Cortex of kidney (tissue), 1 donor: ENCODE measurements at places on chromosomes 5 and 9.

DNA sequence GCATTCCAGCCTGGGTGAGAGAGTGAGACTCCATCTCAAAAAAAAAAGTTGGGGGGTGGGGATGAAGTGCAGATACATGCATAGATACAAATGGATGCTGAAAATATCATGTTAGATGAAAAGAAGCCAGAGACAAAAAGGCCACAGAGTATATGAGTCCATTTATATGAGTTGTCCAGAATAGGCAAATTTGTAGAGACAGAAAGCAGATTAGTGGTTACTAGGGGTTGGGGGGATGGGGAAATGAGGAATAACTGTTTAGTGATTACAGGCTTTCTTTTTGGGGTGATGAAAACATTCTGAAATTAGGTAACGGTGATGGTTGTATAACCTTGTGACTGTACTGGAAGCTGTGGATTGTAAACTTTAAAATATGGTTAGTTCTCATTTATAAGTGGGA is 13.8 kb upstream of the LHFPL2 start:
- DNase-seq = no peak

DNA sequence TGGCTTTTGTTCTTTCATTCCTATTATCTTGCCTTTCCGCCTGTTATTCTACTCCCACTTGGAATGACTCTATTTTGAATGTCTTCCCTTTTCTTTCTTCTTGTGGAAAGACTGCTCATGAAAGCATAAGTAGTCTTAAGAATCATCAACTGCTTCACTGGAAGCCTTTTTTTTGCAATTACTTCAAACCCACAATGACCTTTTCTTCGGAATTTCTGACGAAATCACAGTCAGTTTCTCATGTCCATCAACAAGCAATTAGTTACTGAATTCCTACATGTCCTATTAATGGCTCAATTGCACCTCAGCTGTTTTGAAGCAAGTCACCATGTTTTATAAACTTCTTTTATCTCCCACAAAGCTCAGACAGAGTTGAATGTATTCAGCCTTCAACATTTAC is 196.2 kb downstream of the TARS1 start:
- no peak for DNase-seq

GRCh38 chr9:7721291-7721690 is 78.3 kb downstream of the DMAC1 start:
- no peak for DNase-seq

DNA sequence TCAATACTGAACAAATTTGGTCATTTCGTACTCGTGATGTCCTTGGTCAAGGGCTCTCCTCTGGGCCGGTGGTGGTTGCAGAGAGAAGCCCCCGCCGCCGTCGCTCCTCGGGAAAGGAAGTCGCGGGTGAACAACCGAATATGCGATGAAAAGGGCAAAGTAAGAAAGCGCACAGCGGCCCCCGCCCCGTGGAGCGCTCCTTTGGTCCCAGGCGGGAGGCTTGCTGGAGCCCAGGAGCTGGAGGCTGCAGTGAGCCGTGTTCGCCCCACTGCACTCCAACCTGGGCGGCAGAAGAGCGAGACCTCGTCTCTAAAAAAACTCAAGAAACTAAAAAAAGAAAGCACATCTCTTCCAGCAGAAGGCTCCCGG is 108.4 kb upstream of the LARP1 start:
- no peak for DNase-seq

DNA sequence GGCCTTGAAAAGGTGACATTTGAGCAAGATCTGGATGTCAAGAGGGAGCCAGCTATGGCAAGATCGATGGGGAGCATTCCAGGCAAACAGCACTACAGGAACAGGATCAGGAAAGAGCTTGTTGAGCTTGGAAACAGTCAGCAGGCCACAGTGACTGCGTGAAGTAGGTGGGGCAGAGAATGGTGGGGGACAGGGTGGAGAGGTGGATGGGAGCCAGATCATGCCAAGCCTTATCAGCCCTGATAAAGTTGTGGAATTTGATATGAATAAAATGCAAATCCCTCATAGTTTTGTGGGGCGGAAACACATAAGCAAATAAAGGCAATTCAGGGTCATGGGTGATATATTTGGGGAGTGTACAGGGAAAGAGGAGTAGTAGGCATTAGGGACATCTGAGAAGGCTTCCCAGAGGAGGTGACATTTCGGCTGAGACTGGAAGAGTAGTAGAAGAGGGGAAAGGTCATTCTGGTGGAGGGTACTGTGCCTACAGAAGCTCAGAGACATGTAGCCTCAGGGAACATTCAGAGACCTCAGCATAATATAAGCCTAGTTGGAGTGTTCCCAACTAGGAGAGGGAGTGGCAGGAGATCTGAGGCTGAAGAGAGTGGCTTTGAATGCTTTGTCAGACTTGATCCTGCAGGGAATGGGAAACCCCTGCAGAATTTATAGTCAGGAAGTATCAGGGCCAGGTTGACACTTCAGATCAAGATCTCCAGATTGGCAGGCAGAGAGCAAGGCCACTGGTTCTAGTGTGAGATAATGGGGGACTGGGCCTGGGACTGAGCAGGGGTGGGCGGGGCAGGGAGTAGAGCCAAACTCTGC is 9.7 kb upstream of the CYSTM1 start:
- no peak for DNase-seq

- no peak for DNase-seq
These were observed 6.0 kb upstream of the NEK6 start for GRCh38 chr9:124251605-124252378.

DNA sequence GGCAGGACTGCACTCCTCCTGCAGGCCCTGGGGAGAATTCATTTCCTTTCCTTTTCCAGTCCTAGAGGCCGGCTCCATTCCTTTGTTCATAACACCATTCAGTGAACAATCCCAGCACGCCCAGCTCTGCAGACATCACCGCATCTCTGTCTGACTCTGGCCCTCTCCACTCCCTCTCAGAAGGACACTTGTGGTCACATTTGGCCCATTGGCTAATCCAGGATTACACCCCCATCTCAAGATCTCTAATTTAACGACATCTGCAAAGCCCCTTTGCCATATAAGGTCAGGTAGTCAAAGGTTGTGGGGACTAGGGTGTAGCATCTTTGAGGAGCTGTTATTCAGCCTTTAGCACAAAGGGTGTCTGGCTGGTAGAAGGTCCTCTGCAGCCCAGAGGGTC is 185.0 kb upstream of the DAP start:
- DNase-seq = no peak

GRCh38 chr5:141769671-141770070 is 87.6 kb upstream of the ARAP3 start:
- no peak for DNase-seq

DNA sequence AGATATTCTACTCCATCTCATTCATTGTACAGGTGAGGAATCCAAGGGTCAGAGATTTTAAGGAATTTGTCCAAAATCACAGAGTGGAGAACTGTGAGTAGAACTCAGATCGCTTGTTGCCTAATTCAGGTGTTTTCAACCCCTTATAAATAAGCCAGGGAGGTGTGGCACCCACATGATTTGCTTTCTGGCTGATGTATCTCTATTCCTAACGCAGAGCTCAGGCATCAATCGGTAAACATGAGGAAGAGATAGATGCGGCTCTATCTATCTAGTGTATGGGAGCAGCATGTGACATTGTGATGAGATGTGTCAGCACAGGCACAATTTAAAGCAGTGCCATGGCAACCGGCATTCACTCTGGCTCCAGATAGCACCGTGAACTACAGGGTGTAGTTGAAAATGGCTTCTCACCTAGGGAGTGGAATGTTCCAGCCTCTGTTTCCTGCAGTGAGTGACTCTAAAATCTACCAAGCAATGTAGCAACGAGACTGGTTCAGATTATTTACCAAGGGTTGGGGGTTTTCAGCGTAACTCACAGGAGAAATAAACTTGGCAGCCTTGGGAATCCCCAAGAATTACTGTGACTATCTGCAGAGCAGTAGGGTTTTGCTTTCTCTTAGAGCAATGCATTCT is 53.4 kb upstream of the SUB1 start:
- DNase-seq = no peak

DNA sequence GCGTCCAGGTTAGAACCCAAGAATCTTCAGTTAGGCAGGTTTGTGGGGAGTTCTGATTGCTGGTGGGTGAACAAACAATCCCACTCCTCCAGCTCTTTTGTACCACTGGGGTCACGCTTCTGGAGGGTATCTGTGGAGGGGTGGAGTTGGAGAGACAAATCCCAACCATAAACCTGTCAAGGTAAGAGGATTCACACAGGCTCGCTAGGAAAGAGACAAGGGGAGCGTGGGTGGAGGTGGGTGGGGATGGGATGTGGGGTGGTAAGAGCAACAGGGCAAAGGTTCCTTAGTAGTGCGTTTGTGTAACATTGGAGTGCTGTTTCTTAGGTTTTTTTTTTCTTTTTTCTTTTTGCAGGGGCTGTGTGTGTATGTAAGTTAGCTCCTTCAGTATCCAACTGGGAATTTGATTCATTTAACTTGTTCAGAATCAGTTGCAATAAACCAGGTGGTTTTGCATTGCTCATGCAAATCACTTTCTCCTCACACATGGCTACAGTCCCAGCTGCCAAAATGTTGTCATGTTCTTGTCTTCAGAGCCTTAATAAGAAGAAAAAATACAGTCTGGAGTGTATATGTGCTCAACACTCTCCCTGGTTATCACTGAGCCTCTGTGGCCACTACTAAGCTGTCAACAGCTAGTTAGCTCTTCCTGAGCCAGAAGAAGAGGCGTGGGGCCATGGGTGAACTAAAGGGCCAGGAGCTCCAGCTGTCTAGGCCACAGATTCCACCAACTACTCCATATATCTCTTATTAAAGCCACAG is 164.0 kb upstream of the RAD23B start:
- no peak for DNase-seq

- DNase-seq = no peak
These were observed 190.3 kb upstream of the SEMA6A start for GRCh38 chr5:116764941-116765340.

GRCh38 chr9:76912636-76913275 is 6.8 kb upstream of the PRUNE2 start:
- DNase-seq = no peak

GRCh38 chr5:172091956-172092732 is 85.7 kb upstream of the FBXW11 start:
- DNase-seq = no peak

DNA sequence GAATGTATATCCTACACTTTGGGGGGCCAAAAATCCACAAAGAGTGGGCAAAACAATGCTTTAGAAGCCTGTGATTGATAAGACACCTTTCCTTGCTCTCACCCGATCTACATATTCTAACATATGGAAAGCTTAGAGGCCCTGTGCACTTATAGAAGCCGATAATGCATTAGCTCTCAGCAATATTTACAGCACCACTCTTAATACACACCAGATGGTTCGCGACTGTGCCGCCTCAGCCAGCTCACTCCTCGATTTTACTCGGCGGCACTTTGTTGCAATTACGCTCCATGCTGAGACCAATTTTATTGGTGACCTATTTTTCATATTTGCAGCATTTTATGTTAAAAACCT is 18.8 kb downstream of the NR2F1 start:
- DNase-seq = no peak

DNA sequence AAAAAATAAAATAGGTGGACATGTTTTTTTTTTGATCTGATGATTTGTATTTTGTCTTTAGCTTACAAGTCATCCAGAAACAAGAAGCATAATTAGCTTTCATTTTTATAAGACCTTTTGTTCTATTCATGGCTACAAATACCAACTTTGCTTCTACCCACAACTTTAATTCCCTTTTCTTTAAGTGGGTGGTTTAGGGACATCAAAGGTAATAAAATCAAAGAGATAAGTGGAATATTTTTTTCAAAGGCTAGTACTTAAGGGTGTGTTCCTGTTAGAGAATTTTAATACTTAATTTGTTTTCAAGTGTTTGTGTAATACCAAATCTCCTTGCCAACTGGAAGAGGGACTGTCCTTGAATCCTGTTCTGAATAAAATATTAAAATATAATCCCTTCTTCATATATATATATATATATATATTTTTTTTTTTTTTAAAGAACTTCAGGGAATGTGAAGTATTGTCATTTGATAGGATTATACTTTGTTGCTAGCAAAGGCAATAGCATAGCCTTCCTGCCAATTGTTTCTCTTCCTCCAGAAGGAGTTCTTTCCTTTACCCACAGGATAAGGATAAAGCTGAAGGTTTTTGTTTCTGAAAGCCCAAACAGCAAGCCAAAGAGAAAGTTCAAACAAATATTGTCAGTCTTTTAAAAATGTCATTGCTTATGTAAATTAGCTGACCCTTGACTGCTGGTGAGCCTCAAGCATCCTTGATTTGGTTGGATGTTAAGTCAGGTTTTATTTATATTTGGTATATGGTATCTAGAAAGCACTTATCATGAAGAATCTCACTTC is 108.9 kb downstream of the PAM start:
- no peak for DNase-seq

DNA sequence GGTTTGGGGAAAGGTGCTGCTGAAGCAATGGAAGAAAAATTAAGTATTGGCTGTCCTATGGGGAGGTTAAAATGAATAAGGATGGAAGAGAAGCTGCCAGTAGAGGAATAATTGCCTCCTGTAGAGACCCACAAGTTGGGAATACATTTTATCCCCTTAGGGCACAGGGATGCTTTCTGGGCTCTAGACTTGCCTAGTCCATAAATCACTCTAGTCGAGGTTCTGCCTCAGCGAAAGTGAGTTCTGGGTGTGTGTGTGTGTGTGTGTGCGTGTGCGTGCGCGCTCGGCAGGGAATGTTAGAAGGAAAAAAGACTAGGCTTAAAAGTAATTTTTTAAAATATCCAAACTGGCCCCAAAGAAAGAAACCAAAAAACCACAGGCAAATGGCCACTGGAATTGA is 291.6 kb downstream of the DOCK8 start:
- no peak for DNase-seq

DNA sequence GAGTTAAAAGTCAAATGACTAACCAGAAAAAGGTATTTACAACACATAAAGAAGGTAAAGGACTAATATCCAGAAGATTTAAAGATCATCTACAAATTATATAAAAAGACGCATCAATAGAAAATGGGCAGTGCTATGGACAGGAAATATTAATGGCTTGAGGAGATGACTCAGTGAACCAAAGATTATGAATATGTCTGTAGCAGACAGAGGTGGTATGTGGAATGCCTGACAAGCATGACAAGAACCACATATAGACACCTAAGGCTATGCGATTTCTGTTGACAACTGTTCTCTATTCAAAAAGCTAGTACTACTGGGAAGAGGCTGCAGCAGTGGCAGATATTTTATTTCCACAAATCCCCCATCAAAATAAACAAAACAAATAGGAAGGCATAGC is 177.0 kb upstream of the SH3GL2 start:
- DNase-seq = no peak

GRCh38 chr5:54177058-54177457 is 133.3 kb downstream of the ARL15 start:
- no peak for DNase-seq

DNA sequence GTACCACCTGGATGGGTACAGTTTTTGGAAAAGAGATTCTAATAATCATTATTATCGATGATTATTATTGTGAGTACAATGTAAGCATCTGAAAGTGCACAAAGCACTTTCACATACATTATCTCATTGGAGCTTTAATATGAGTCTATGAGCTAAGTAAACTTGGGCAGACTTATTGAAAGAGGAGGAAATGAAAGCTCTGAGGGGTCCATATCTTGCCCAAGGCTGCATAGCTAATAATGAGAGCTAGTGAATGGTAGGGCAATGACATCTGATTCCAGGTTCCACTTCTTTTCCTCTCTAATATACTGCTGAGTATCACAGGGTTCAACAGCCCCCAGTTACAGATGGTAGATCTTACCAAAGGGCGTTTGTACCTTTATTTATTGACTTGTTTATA is 26.1 kb downstream of the TIMD4 start:
- no peak for DNase-seq

GRCh38 chr9:123354806-123355508 is 1.0 kb upstream of the CRB2 start:
- DNase-seq = no peak
